Mesothelial cell of epicardium (in vitro differentiated cells): ENCODE measurements at places on chromosomes 1 and 21. TPM values are rescaled to one million over a fixed set of nuclear protein-coding genes. Genes with fewer than 3 reads are reported as not detected.

GRCh38 chr1:241413974-241414373 lies 57.0 kb upstream of the RGS7 start:
- no peak for DNase-seq
- no peak overlapping the region for H3K4me3 ChIP-seq
- no peak overlapping the region for H3K27ac ChIP-seq
- no peaks in the 10 kb centered on the region for H3K36me3 ChIP-seq

The AADACL4 gene
- total RNA-seq: 0.31 to 0.36 TPM (median 0.31 TPM) in 3 replicates

DNA sequence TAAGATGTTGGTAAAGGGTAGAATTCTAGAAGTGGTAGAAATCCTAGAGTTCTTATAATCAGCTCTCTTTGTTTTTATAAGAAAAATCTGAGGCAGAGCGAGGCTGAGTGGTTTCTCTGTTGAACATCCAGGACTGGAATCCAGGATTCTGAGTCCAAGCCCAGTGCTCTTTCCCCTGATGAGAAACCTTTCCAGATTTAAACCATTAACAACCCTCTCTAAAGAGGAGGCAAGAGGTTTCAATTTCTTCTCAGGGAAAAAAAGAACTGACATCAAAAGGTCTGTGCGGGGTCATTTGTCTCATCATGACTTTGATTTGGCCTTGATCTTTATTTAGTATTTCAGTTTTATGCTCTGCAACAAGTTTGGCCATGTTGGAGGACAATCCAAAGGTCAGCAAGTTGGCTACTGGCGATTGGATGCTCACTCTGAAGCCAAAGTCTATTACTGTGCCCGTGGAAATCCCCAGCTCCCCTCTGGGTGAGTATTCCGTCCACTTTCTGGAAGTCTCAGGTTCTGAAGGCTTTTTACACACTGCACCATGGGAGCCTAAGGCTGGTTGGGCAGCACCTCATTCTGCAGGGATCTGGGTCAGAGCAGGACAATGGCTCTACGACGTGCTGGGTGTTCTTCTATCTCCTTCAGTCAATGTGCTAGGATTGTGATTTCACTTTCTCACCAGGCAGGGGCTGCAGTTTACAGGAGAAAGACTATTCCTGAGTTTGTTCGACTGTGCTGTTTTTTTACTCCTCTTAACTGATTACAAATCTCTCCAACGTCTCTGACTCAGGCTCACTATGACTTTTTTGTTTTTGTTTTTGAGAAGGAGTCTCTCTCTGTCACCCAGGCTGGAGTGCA lies 18.9 kb upstream of the CCT8 start:
- no peak overlapping the region for H3K27ac ChIP-seq
- DNase-seq: no peak
- peaks cover 6% of the 10 kb centered on the region for H3K4me1 ChIP-seq
- H3K4me3 ChIP-seq: no peak overlapping the region
- H3K27me3 ChIP-seq: no peaks in the 10 kb centered on the region

DNA sequence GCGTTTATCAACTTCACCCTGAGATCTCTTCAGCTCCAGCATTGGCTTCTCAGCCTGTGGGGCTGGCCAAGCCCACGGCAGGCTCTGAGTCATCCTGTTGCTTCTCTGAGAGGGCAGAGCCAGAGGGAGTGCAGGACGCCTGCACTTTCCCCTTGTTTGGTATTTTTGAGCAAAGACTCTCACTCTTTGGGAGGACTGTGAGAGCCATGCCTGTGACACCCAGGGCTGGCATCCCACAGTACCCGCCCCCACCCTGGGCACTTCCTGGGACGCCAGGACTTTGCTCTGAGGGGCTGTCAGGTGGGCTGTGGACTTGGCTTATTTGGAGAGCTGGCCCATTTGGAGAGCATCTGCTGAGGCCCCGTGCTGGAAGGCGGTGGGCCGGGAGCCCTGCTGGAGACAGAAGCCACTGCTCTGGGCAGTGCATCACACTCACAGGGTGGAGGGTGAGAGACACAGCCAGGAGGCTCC lies 37.4 kb downstream of the VANGL1 start:
- no peaks in the 10 kb centered on the region for H3K27me3 ChIP-seq
- H3K36me3 ChIP-seq: peaks cover 21% of the 10 kb centered on the region
- H3K4me1 ChIP-seq: peaks cover 22% of the 10 kb centered on the region
- no peak overlapping the region for H3K4me3 ChIP-seq

- no peak overlapping the region for H3K4me3 ChIP-seq
- H3K27me3 ChIP-seq: no peaks in the 10 kb centered on the region
- DNase-seq: no peak
- H3K27ac ChIP-seq: no peak overlapping the region
- H3K36me3 ChIP-seq: no peaks in the 10 kb centered on the region
- H3K4me1 ChIP-seq: peaks cover 31% of the 10 kb centered on the region
Measured at GRCh38 chr1:184504040-184504954, 117.5 kb downstream of the C1orf21 start.

- DNase-seq: no peak
- no peaks in the 10 kb centered on the region for H3K27me3 ChIP-seq
- H3K4me1 ChIP-seq: peaks cover 72% of the 10 kb centered on the region
- no peak overlapping the region for H3K4me3 ChIP-seq
Measured at GRCh38 chr1:12436817-12437599, 181.0 kb downstream of the DHRS3 start.

DNA sequence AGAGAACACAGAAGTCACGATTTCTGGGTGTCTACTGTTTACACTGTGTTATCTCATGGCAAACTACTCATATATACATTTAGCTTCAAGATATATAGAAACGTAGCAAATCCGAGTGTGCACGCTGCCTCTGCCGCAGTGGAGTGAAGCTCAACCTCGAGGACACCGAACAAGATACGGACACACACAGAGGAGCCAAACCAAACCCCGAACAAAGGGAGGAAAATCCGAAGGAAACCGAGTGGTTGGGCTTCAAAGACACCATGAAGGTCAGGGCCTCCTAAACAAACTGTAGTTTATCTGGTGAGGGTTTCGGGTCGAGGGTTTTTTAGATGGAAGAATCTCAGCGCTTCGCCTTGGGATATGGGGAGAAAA lies 34.5 kb downstream of the SLC45A1 start:
- H3K27ac ChIP-seq: peak overlapping the region; percentile 78
- peaks cover 9% of the 10 kb centered on the region for H3K4me1 ChIP-seq
- no peak overlapping the region for H3K4me3 ChIP-seq
- H3K36me3 ChIP-seq: peaks cover 30% of the 10 kb centered on the region
- DNase-seq: no peak

DNA sequence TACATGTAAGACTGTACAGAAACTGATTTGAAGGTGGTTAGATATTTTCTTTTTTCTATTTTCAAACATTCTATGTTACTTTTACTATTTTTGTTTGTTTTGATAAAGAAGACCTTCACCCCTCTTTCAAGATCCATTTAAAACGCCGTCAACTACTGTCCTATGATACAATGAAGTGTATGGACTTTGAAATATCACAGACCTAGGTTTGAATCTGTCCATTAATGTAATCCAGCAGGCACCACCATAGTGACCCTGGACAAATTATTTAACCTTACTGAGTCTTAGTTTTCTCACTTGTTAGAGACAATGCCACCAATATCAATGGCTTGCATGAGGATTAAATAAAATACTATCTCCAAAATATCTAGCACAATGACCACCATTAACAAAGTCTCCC lies 2.0 kb downstream of the FRRS1 start:
- peak overlapping the region; percentile 87 for H3K27ac ChIP-seq
- H3K4me3 ChIP-seq: peak overlapping the region; percentile 87
- DNase-seq: no peak
- peaks cover 47% of the 10 kb centered on the region for H3K4me1 ChIP-seq
- H3K36me3 ChIP-seq: peaks cover 10% of the 10 kb centered on the region

The LCE1D gene
- total RNA-seq: not detected in 3 replicates

- H3K4me3 ChIP-seq: no peak overlapping the region
- DNase-seq: no peak
- H3K36me3 ChIP-seq: no peaks in the 10 kb centered on the region
- H3K27ac ChIP-seq: no peak overlapping the region
- H3K27me3 ChIP-seq: no peaks in the 10 kb centered on the region
Measured at GRCh38 chr21:25171438-25171837, 435.8 kb downstream of the MRPL39 start.

The MAP3K7CL gene
- total RNA-seq: 0.13 to 0.49 TPM (median 0.34 TPM) in 3 replicates

- H3K27ac ChIP-seq: peak overlapping the region; percentile 50
- H3K4me1 ChIP-seq: peaks cover 36% of the 10 kb centered on the region
- no peak overlapping the region for H3K4me3 ChIP-seq
- no peaks in the 10 kb centered on the region for H3K27me3 ChIP-seq
Measured at GRCh38 chr1:168470901-168471431, 72.8 kb downstream of the XCL2 start.

DNA sequence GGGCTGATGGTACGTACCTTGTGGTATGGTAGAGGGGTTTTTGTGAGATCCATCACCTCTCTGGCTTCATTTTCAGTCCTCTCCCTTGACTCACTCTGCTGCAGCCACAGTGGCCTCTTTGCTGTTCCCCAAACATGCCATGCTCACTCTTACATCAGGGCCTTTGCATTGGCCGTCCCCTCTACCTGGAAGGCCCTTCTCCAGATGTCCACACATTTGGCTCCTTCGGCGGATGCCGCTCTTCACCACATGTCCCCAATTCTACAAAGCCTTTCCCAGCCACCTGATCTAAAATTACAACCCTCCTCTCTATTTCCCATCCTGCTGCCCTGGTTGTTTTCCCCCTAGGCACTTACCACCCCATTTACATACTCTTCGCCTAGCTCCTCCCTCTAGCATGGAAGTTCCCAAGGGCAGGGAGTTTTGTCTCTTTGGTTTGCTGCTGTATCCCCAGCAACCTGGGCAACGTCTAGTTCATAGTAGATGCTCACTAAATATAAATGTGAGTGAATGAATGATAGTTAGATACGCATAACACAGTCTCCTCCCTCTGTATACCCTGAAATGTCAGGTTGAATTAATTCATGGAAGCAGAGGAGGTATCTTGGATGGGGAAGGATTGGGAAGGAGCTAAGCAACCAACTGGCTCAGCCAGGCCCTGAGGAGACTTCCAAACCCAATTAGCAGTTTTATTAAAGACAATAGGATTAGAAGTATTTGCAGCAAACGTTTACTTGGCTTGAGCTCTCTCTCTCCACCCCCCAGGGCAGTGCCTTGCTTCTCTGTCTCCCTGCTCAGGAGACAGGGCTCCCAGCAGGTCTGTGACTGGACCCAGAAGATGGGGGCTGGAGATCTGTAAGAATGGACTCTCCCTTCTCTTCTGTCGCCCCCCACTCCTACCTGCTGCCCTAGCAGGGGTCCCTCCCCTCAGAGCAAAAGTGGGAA lies 264.2 kb downstream of the GRIK3 start:
- H3K4me1 ChIP-seq: no peaks in the 10 kb centered on the region
- DNase-seq: no peak
- no peak overlapping the region for H3K4me3 ChIP-seq

The NPL gene
- 3.9 to 5.8 TPM (median 4.9 TPM) in 3 replicates for total RNA-seq
